ENCODE measurements at places on chromosomes 4 and X.

DNA sequence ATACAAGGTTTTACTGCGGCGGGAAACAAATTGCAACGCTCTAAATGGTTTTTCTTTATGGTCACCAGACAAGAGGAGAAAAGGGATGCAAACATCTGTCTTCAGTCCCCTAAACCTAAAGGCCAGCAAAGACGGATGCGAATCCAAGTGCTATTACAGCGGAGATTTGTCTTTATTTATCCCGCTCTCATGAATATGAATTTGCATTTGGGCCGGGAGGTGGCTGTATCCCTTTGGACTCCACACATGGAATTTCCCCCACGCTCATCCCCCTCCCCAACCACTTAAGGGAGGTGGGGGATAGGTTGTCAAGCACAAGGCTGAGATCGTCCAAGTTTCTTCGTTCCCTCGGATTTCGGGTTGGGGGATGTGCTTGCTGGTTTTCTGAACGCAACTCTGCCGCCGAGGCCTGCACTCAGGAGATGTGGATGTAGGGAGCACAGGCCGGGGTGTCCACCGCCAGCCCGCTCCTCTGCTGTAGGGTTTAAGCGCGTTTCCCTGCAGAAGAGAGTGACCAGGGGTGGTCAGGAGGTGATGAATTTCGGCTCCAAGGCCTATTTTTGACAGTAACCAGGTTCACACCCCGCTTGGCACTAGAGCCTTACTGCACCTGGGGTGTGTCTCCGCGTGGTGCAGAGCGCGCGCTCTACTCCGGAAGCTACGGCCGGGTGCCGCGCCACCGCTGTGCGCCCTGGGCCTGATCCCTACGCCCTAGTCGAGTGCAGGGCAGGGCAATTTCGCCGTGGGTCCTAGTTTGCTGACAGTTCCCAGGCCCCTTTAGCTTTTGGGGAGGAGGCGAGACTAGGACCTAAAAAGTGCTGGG, 2.3 kb upstream of the PHOX2B start:
- no peak for DNase-seq

- DNase-seq = no peak
Measured at GRCh38 chr4:59647500-59647899, 1552.6 kb upstream of the ADGRL3 start.

- DNase-seq = no peak
Measured at GRCh38 chr4:35695421-35695820, 548.9 kb downstream of the ARAP2 start.

GRCh38 chr4:131304686-131305085, 1844.4 kb upstream of the PCDH10 start:
- DNase-seq = no peak

- DNase-seq = no peak
Measured at GRCh38 chrX:41116948-41117347, 31.7 kb downstream of the USP9X start.

GRCh38 chr4:174056959-174057358, 226.5 kb downstream of the FBXO8 start:
- DNase-seq = no peak

GRCh38 chr4:113094802-113095201, 45.3 kb downstream of the ANK2 start:
- no peak for DNase-seq

- no peak for DNase-seq
Measured at GRCh38 chr4:42633605-42634388, 23.1 kb downstream of the ATP8A1 start.

GRCh38 chr4:113476800-113477199, 284.7 kb downstream of the CAMK2D start:
- DNase-seq = peak; percentile 13
